Esophagus squamous epithelium (tissue), 5 donors: ENCODE measurements at places on chromosomes 13 and 19.
A peak's percentile ranks its signal among the peaks of the same experiment; 100 is the strongest.

- H3K36me3 ChIP-seq = no peaks in the 10 kb centered on the region
- no peaks in the 10 kb centered on the region for H3K27me3 ChIP-seq
- H3K4me3 ChIP-seq = no peak overlapping the region
- no peak for DNase-seq
- H3K4me1 ChIP-seq = no peaks in the 10 kb centered on the region
Measured at GRCh38 chr13:51477149-51477548, 24.3 kb upstream of the INTS6 start.

GRCh38 chr19:3481241-3482090, 1.1 kb upstream of the SMIM24 start:
- H3K4me1 ChIP-seq = peaks cover 7% of the 10 kb centered on the region
- no peaks in the 10 kb centered on the region for H3K36me3 ChIP-seq
- H3K27ac ChIP-seq = no peak overlapping the region

- no peaks in the 10 kb centered on the region for H3K27me3 ChIP-seq
- peaks cover 6% of the 10 kb centered on the region for H3K4me1 ChIP-seq
- DNase-seq = no peak
- H3K4me3 ChIP-seq = no peak overlapping the region
- no peak overlapping the region for H3K27ac ChIP-seq
Measured at GRCh38 chr19:3276341-3276799, 51.9 kb downstream of the CELF5 start.

DNA sequence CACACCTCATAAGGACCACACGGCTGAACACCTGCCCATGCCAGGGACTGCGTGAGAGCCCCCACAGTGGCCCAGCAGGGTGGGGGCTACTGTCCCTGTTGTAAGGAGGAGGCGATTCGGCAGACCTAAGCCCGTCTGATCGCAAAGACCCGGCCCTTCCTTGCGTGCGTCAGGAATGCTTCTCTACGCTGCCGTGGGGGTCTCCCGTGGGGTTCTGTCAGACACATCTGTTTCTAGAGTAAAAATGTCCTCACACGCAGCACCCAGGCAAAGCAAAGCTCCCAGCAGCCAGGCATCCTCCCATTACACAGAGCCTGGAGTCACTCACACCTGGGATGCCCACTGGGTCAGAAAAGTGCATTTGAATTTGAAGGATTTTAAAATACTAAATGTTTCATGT, 147.7 kb upstream of the SOX1 start:
- H3K4me3 ChIP-seq = no peak overlapping the region
- H3K27ac ChIP-seq = no peak overlapping the region
- no peaks in the 10 kb centered on the region for H3K4me1 ChIP-seq

DNA sequence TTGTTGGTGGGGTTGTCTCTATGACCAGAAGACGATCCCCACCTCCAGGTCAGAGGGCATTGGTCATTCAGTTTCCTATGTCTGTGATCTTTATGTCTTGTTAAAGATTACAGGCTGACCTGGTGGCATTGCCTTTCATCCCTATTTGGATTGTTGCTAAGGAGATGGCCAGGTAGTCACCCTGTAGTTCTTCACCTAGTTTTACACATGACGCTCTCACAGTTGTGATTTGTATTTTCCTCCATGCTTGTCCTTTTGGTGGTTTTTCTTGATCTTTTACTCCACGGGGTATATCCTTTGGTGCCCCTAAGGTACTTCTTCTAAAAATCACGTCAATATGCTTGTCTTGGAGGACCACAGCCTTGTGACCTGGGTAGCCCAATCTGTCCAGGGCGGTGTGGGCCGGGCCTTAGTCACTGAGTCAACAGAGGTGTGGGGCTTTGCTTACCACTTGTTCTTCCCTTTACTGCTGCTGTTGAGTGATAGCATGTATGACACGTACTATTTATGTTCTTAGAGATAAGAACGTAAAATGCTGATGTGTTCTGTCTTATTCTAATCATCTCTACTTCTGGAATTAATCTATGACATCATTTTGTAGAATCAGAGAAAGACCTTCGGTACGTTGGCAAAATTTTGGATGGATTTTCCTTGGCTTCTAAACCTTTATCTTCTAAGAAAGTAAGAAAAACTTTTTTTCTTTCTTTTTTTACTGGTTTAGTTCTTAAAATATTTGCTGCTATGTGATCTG, 20.1 kb downstream of the GPATCH1 start:
- no peak for DNase-seq
- H3K27ac ChIP-seq = no peak overlapping the region
- no peak overlapping the region for H3K4me3 ChIP-seq
- no peaks in the 10 kb centered on the region for H3K27me3 ChIP-seq

GRCh38 chr19:46755853-46756543, 9.7 kb upstream of the STRN4 start:
- peaks cover 65% of the 10 kb centered on the region for H3K4me1 ChIP-seq
- no peaks in the 10 kb centered on the region for H3K27me3 ChIP-seq
- DNase-seq = no peak
- H3K36me3 ChIP-seq = no peaks in the 10 kb centered on the region
- no peak overlapping the region for H3K4me3 ChIP-seq

DNA sequence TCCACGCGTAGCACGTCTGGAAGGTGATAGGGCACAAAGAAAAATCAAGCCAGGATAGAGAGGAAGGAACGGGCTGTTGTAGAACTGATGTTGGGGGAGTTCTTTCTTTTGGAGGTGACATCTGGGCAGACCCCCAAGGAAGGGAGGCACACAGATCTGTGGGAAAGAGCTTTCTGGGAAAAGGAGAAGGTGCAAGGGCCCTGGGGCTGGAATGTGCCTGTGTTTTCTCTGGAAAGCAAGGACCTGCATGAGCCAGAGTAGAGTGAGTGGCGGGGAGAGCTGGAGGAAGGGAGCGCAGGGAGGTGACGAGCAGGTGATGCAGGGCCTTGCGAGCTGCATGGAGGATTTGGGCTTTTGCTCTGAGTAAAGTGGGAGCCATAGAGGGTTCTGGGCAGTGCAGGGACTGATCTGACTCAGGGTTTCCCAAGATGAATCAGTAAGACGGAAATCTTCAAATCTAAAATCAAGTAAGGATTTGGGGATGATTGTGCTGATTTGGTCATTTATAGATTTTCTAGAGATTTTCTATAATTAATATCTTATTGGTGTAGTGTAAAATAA, 30.8 kb downstream of the SMARCA4 start:
- H3K4me1 ChIP-seq = no peaks in the 10 kb centered on the region
- no peak overlapping the region for H3K4me3 ChIP-seq
- H3K27me3 ChIP-seq = no peaks in the 10 kb centered on the region
- peaks cover 41% of the 10 kb centered on the region for H3K36me3 ChIP-seq

DNA sequence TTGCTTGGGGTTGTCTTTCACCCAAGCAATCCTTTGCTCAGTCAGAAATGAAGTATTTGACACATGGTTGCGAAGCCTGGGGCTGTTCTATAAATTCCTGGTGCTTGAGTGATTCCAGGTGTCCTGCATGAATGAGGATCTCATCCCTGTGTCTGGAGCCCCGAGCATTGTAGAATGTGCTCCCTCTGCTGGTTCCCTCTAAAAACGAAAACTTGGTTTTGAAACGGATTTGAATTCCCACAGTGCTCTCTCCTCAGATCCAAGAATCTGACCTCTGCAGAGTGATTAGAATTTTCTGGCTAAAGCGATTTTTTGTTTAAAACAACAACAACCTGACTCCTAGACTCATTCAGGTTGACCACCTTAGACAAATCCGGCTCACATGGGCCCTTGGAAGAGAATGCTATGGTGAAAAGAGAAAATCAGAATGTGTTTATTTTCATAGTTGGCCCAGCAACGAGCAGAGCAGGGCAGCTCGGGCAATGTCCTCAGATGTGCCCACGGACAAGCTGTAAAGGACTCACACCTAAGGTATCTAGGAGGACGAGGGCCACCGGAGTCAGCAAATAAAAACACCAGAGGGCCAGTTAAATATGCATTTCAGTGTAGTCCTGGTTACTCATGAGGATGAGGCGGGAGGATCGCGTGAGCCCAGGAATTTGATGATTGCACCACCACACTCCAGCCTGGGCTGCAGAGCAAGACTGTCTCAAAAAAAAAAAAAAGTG, 8.7 kb upstream of the ATP12A start:
- no peak overlapping the region for H3K4me3 ChIP-seq
- DNase-seq = no peak
- peaks cover 23% of the 10 kb centered on the region for H3K27me3 ChIP-seq
- H3K27ac ChIP-seq = peak overlapping the region; percentile 73

DNA sequence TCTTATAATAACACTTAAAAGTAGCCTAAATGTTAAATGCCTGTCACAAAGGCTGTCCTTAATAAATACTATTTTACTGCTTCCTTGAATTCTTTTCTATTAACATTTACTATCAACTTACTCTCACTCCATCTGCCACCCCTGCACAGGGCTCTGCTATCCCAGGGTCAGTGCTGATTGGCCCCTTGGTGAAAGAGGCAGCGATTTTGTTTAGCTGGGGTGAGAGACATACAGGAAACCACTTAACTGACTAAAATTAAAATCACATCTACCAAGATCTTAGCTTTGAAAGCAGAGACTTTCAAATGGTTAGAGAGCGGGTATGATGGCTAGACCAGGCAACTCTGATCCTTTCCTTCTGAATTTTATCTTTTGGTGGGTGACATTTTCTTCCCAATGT, 149.9 kb upstream of the HTR2A start:
- H3K36me3 ChIP-seq = no peaks in the 10 kb centered on the region
- H3K27me3 ChIP-seq = no peaks in the 10 kb centered on the region
- no peak overlapping the region for H3K4me3 ChIP-seq
- H3K27ac ChIP-seq = no peak overlapping the region

DNA sequence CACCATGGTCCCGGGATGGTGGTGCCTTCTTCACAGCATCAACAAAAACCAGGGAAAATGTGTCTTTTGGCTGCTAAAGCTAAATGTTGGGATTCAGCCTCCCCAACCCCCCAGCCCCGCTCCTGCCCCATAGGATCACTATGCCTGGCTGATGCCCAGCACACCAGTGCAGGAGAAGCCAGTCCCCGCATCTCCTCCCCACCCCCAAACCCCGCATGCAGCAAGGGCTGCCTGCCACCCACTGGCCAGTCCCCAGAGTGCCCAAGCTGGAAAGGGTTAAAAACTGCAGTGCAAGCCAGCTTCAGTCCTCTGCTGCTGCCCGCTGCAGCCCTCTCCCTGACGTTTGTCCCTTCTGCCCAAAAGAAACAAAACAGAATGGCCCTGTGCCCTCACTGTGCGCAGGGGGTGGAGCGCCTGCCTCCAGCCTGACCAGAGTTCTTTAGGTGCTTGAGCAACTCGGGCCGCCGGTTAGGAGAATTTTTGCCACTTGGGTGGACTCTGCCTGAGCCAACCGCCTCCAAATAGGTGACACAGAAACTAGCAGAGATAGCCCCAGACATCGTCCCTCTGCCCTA, 3.7 kb downstream of the CALM3 start:
- peaks cover 63% of the 10 kb centered on the region for H3K4me1 ChIP-seq
- H3K27me3 ChIP-seq = no peaks in the 10 kb centered on the region
- H3K36me3 ChIP-seq = peaks cover 40% of the 10 kb centered on the region
- H3K4me3 ChIP-seq = no peak overlapping the region
- DNase-seq = no peak

DNA sequence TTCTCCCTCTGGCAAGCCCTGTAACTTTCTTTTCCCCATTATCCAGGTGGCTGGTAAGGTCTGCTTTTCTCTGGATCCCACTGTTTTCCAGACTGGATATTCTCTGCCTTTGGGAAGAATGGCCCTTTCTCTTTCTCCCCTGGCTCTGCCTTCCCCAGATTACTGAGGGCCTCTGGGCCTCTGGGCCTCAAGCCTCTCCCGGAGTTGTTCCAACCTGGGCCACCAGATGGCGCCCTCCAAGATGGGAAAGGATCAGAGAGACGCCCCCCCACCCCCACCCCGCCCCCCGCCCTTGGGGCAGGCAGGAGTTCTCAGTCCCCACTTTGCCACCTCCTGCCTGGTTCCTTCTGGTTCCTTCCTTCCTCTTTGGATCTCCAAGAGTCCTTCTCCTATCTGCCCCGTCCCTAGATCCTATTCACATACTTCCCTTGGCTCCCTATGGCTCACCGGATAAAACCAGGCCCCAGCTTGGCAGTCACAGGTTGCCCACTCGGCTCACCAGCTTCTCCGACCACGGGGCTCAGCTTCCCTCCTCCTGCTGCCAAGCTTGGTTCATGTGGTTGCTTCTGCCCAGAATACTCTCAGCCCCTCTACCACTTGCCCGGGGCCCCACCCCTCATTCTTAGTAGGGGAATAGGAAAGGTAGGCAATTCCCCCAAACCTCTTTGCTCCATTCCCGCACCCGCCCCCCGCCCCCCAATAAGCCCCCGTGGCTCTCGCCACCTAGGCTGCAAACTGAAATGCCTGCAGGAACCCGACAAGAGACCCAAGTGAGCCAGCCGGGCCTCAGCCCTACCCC, 13.1 kb downstream of the EPS8L1 start:
- H3K36me3 ChIP-seq = peaks cover 10% of the 10 kb centered on the region
- H3K27me3 ChIP-seq = no peaks in the 10 kb centered on the region
- peak overlapping the region; percentile 52 for H3K27ac ChIP-seq

DNA sequence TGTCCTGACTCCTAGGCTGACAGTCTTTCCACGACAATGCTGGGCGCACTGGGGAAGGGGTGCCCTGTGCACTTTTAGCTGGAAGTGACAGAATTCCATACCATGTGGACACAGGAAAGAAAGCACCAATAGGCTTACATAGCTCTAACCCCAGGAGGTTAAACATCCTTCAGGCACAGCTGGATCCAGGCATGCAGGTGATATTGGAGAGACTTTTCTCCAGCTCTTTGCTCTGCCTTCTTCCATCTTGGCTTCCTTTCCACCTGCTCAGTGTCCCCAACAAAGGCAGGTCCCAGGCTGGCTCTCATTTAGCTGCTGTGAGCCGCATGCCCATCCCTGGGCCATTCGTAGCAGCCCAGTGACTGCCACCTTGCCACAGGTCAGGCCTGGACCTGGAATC, 61.1 kb upstream of the LDLR start:
- peaks cover 84% of the 10 kb centered on the region for H3K36me3 ChIP-seq
- no peak overlapping the region for H3K4me3 ChIP-seq
- H3K27me3 ChIP-seq = no peaks in the 10 kb centered on the region
- no peak for DNase-seq
- H3K4me1 ChIP-seq = no peaks in the 10 kb centered on the region
- no peak overlapping the region for H3K27ac ChIP-seq

DNA sequence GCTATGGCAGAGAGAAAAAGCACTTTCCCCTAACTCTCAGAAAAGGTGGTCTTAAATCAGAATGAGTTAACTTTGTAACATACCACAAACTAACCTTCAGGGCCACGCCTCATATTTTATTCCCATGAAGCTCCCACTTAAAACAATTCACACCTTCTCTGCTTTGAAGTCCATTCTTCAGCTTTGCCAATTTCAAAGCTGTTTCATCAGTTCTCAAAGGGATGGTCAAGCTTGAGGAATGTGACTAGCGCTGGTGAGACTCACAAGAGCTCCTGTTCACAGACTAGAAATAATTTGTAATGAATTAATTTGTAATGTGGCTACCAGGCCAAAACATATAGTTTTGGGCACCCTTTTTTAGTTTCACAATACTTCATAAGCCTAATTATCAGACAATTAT, 68.2 kb downstream of the STK24 start:
- peak overlapping the region; percentile 61 for H3K27ac ChIP-seq
- peaks cover 45% of the 10 kb centered on the region for H3K4me1 ChIP-seq
- no peak overlapping the region for H3K4me3 ChIP-seq
- H3K27me3 ChIP-seq = no peaks in the 10 kb centered on the region
- DNase-seq = no peak

- no peak for DNase-seq
- H3K4me1 ChIP-seq = peaks cover 20% of the 10 kb centered on the region
- H3K27me3 ChIP-seq = no peaks in the 10 kb centered on the region
- H3K27ac ChIP-seq = peak overlapping the region; percentile 79
Measured at GRCh38 chr19:18439025-18439909, 1.3 kb upstream of the ISYNA1 start.

- peak overlapping the region; percentile 61 for H3K27ac ChIP-seq
- H3K4me3 ChIP-seq = no peak overlapping the region
- no peaks in the 10 kb centered on the region for H3K4me1 ChIP-seq
- no peak for DNase-seq
- H3K36me3 ChIP-seq = no peaks in the 10 kb centered on the region
Measured at GRCh38 chr13:30071969-30072817, 221.8 kb upstream of the UBL3 start.
